ENCODE measurements at places on chromosomes 13 and 19. TPM values are rescaled to one million over a fixed set of nuclear protein-coding genes. Genes with fewer than 3 reads are reported as not detected.

DNA sequence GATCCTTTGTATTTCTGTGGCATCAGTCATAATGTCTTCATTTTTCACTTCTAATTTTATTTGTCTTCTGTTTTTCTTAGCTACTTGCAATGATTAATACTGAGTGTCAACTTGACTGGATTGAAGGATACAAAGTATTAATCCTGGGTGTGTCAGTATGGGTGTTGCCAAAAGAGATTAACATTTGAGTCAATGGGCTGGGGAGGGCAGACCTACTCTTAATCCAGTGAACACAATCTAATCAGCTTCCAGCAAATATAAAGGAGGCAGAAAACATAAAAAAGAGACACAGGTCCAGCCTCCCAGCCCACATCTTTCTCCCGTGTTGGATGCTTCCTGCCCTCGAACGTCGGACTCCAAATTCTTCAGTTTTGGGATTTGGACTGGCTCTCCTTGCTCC lies 640.9 kb upstream of the MIR17HG start:
- no peak overlapping the region for H3K27ac ChIP-seq
- H3K36me3 ChIP-seq: no peaks in the 10 kb centered on the region
- H3K27me3 ChIP-seq: no peaks in the 10 kb centered on the region
- no peaks in the 10 kb centered on the region for H3K4me1 ChIP-seq

DNA sequence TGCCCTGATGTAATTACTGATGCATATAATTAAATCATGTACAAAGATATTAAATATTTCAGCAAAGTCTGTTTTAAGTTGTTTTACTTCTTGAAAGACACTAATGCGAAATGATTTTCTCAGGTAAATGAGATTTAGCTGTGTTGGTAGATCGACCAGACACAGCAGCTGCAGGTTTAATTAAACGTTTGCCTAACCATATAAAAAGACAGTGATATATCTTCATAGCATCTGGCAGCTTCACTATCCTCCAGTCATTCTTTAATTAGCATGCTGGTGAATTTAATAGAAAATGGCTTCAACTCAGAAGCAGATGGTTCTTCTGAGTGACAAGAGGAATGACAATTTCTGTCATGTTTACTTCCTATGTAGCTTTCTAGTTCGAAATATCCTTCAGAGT lies 69.3 kb downstream of the NHLRC3 start:
- DNase-seq: no peak
- no peaks in the 10 kb centered on the region for H3K27me3 ChIP-seq
- H3K4me1 ChIP-seq: no peaks in the 10 kb centered on the region
- H3K4me3 ChIP-seq: no peak overlapping the region
- H3K27ac ChIP-seq: no peak overlapping the region

DNA sequence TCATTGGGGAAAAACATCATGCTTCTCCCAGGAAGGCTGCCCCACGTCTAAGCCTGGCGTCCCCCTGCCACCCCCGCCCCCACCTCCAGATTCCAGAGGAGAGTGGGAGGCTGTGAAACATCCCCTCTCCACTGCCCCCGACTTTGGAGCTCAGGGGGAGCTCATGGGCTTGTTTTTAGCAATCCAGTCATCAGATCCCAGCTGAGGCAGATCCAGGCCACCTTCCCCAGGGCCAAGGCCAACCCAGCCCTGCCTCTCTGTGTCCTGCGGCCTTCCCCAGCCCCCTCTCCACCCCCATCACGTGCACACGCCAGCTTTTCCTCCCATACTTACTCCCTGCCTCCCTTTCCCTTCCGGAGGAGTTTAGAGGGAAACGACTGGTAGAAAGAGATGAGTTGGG lies 38.8 kb downstream of the SHISA2 start:
- DNase-seq: no peak
- no peaks in the 10 kb centered on the region for H3K27me3 ChIP-seq
- H3K27ac ChIP-seq: no peak overlapping the region
- H3K4me1 ChIP-seq: no peaks in the 10 kb centered on the region

The GPR18 gene
- total RNA-seq: 0.32 TPM

The JSRP1 gene
- total RNA-seq: 2.3 TPM

The LILRA1 gene
- total RNA-seq: 0.66 TPM

The HS6ST3 gene
- total RNA-seq: 1.3 TPM

The IGFLR1 gene
- 14.1 TPM for total RNA-seq

The KANK3 gene
- 7.8 TPM for total RNA-seq
